WERI-Rb-1 (cell line): ENCODE measurements at places on chromosomes 7 and 10.

GRCh38 chr7:116528008-116528789 lies 3.4 kb downstream of the CAV1 start:
- DNase-seq: no peak

DNA sequence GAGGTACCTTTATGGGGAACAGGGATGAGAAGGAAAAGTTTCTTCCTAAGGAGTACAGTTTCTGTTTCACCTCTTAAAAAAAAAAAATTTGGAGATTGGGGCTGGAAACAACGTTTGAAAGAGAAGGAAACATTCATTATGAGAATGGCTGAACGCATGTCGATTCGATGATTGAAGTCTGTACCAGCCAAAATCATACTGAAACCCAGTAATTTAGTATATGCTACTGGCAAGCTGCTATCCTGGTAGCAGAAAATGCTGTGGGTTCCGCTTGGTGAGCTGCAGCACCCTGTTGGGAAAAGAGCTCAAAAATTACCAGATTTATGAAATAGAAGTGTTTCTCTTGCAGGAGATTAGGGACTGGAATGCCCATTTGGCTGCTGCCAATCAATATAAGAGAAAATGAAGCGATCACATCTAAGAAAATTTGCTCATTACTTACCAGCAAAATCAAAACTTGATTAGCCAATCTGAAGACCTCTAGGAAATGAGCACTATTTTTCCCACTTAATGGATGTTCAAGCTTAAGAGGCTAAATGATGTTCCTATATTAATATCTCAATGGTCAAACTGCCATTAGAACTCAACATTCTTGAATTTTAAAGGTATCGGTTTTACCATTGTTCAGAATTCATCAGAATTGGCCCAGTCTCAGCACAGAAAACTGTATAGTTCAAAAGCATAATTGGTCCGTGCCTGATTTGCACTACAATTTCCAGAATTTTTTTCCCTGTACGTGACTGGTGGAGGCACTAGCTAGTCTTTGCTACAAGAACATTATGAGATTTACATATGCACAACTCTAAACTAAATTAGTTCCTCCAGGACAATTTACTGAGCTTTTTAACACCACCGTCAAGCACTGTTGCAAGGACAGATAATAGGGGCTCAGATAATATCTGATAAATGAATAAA lies 1.2 kb upstream of the ITGB1 start:
- DNase-seq: no peak

DNA sequence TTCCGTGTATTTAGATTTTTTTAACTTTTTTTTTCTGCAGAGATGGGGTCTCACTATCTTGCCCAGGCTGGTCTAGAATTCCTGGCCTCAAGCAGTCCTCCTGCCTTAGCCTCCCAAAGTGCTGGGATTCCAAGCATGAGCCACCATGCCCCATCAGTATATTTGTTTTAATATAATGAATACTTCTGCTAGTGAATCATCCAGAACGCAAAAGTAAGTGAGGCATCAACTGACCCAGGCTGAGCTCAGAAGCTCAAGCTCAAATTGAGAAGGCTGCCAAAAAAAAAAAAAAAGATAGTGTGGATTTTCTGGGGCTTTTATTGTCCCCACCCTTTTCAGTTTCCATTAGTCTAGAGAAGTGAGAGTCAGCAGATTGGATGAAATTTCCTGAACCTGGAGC lies 39.0 kb upstream of the TECTB start:
- no peak for DNase-seq

GRCh38 chr7:16817536-16817935 lies 12.7 kb upstream of the AGR2 start:
- no peak for DNase-seq

- no peak for DNase-seq
Measured at GRCh38 chr10:132549371-132549770, 11.8 kb downstream of the INPP5A start.

- DNase-seq: no peak
Measured at GRCh38 chr10:127578259-127578960, 29.3 kb downstream of the NPS start.
